Bronchial epithelial cell (primary cell): ENCODE measurements at places on chromosomes 1 and 21.

DNA sequence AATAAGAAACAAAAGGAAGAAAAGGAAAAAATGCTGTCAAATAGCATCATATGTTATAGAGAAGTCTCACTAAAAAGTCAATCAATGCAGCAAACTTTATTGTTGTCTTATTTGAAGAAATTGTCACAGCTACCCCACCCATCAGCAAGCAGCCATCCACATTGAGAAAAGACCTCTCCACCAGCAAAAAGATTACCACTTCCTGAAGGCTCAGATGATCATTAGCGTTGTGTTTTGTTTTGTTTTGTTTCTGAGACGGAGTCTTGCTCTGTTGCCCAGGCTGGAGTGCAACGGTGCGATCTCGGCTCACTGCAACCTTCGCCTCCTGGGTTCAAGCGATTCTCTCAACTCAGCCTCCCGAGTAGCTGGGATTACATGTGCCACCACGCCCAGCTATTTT lies 29.0 kb downstream of the ATP2B4 start:
- no peak for DNase-seq

GRCh38 chr1:166479052-166479631 lies 312.3 kb upstream of the FAM78B start:
- peak; percentile 48 for DNase-seq

DNA sequence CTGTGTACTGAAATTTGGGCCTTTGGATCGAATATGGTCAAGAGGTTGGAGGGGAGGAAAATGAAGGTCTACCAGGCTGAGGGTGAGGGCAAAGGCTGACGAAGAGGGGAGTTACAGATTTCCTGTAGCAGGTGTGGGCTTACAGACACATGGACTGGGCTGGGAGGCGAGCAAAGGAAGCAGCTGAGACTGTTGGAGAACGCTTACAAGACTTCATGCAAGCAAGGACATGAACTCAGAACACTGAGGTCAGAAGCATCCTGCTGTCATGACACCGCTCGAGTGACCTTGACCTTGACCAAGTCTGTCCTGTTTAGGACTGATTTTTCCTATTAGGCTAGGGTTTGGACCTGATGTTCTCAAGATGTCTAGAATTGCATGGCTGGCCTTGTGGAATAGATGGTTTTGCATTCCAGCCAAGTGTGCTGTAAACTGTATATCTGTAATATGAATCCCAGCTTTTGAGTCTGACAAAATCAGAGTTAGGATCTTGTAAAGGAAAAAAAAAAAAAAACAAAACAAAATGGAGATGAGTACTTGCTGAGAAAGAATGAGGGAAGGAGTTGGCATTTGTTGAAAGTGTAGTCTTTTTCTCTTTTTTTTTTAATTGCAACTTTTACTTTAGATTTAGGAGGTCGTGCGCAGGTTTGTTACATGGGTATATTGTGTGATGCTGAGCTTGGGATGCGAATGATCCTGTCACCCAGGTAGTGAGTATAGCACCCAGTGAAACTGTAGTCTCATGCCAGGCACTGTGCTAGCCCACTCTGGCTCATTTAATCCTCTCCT lies 5.8 kb downstream of the ELF3 start:
- peak; percentile 38 for DNase-seq

GRCh38 chr1:216379441-216379840 lies 43.8 kb downstream of the USH2A start:
- no peak for DNase-seq

DNA sequence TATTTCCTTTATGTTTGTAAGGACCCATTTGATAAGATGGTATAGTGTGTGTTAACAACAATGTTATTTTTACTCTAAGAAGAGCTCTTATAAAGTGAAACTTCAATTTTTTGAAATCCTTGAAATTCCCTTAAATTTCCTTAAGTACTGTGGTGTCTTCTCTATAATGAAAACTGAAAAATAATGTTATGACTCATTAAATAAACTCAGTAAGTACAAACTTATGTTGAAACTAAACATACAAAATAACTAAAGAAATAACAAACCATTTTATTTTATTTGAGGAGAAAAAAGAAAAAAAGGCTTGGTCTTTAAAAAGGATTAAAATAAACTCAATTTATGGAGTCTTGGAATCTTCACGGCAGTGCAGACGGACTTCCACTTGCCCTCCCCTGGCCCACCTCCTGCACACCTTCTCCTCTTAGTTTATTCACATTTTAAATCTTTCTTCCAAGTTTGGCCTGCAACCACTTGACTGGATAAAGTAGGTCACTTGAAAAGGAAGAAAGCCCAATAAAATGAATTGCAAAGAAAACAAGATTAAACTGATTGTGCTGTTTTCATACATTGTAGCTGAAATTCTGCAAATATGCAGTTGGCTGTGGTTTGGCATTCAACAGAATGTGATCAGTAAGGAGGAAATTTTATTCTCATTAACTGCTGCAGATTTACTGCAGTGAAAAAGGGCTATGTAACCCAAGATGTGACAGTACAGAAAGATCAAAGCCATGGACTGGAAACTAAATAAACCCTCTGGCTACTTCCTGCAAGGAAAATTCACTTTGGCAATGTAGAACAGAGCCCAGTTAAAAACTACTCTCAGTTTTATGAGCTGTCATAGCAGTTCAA lies 48.5 kb upstream of the SCYL3 start:
- DNase-seq, result peak; percentile 9

DNA sequence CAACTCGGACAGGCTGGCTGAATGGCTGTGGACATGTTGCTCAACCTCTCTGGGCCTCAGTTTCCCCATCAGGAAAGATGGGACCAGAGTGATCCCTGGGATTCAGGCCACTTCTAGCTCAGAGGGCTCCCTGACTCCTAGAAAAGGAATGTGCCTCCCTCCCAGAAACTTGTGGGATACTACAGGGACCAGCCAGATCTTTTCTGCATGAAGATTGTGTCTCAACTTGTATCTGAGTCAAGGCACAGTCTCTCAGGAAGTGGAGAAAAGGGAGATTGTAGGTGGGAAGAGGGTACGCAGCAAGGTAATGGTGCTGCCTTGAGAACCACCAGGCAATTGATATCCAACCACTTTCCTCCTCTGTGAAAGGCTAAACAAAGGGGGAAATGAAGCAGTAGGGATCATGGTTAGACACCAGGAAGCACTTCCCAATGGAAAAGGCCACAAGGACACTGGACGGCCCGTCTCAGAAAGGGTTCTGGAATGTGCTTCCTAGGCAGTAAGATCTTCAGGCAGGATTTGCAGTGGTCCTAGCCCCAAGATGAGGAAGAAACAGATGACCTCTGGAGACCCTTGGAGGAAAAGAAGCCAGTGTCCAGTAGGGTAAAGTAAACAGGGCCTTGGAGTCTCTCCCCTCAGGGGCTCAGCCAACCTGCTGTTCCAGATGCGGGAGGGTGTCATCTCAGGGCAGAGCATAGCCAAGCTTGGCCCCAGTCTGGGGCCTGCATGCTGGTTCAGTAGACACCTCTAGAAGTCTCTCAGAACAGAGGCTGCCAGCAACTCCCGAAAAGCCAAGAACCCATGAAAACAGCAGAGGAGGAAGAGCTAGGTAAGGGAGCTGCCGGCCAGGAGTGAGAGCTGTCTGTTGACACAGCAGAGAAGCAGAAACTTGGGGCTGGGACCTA lies 16.8 kb downstream of the IFFO2 start:
- peak; percentile 95 for DNase-seq
